ENCODE measurements at places on chromosomes 2 and 18.

DNA sequence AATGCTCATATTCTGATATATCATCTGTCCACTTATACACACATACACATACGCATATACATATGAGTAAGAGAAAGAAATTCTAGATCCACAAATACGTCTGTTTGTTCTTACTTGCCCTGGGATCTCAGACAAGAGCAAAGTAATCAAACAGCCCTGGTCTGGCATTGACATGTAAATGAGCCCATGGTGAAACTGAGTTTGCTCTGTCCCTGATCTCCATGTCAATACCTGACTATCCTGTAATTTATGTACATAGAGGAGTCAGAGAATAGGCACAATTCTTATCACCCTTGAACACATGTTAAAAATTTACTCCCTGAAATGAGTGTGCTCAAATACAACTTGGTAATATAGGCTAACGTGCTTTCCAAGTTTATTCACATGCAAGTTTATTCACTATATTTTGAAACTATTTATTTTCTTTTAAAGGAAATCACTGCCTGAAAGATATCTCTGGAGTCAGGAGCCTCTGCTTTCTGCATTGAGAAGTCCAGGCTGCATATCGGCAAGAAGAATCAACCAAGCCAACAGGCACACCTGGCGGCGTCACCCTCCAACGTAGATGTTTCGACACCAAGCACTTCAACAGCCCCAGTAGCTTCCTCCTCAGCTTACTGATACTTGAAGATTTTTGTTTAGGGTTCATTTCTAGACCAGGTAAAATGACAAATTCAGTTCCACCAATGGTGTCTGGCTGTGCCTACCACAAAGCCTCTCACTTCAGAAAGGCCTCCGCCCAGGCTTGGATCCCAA, 100.6 kb downstream of the CMPK2 start:
- DNase-seq = peak; percentile 22

DNA sequence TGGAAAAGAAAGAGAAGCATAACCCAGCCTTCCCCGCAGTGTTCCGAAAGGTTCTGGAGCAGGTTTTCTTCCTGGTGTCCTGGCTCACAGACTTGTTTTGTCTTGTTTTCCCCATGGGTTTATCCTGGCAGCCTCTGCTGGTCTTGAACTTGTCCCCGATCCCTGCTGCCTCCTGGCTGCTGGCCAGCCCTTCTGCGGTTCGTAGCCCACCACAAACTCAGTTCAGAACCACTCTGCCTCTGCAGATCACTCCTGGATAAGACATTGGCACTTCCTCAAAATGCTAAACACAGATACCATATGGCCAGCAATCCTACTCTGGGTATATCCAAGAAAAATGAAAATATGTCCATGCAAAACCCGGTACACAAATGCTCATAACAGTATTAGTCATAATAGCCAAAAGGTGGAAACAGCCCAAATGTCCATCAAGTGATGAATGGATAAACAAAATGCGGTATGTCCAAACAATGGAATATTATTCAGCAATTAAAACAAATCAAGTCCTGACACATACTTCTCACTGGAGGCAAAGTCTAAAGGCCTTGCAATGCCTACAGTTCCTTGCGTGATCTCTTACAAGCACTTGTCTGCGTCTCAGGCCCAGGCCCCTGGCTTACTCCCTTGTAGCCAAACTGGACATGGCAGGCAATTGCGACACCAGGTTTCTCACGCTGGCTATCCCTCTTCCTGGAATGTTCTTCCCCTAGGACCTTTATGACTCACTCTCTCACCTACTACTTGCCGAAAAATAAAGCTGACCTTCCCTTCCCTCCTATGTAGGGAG, 28.0 kb upstream of the ARHGEF4 start:
- no peak for DNase-seq

GRCh38 chr2:172098287-172098649, 4.4 kb downstream of the DLX2 start:
- DNase-seq = no peak

GRCh38 chr2:171348056-171348455, 85.7 kb downstream of the METTL8 start:
- DNase-seq = no peak

DNA sequence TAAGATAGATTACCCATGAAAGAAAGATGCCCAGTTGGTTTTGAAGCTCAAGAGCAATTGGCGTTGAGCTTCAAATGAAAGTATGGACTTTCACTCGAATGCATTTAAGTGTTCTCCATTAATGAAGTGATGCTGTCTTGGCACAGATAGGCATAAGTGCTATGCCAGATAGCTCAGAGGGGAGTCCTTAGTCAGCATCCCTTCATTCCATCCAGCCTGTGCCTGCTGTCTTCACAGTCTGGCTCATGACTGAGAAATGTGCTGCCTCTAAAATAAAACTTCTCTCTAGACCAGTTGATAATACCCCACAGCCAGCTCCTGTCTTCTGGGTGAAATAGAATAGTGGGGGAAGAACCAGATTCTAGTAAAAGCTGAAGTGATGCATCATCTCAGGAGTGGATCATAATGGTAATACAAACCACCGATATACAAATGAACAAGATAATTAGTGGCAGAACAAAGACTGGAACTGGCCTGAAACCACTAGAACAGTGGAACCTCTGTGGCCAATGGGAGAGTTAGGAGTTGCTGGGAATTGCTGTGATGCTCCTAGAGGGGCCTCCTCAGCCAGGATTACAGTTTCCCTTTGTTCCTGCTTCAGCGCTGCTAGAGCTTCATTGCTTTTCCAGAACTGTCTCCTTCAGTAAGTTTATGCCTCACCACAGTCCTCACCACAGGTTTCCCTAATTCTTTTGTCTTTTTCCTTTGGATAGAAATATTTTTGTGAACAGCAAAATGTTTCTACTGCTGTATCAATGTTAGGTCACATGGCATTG, 359.3 kb downstream of the KIAA1328 start:
- DNase-seq = no peak

GRCh38 chr2:128452024-128452411, 133.3 kb upstream of the HS6ST1 start:
- DNase-seq = no peak

GRCh38 chr2:191041418-191042161, 27.6 kb upstream of the STAT1 start:
- DNase-seq = no peak

GRCh38 chr18:14942275-14942674, 194.3 kb downstream of the ANKRD30B start:
- DNase-seq = no peak

DNA sequence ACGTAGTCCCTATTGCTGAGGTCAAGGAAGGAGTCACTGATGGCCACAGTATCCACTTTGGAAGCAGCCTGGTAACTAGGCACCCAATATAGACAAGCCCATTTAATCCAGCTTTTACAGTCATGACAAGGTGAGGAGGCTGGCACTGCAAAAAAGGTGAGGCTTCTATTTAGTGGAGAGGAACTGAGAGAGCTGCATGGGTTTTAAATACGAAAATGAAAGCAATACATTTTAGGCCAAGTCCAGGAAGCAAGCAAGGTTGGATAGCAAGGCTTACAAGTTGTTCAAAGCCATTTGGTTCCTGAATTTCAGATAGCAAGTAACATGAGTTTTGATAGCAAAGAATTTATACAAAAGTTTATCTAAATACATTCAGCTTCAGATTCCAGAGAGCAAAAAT, 80.4 kb downstream of the SGPP2 start:
- no peak for DNase-seq

DNA sequence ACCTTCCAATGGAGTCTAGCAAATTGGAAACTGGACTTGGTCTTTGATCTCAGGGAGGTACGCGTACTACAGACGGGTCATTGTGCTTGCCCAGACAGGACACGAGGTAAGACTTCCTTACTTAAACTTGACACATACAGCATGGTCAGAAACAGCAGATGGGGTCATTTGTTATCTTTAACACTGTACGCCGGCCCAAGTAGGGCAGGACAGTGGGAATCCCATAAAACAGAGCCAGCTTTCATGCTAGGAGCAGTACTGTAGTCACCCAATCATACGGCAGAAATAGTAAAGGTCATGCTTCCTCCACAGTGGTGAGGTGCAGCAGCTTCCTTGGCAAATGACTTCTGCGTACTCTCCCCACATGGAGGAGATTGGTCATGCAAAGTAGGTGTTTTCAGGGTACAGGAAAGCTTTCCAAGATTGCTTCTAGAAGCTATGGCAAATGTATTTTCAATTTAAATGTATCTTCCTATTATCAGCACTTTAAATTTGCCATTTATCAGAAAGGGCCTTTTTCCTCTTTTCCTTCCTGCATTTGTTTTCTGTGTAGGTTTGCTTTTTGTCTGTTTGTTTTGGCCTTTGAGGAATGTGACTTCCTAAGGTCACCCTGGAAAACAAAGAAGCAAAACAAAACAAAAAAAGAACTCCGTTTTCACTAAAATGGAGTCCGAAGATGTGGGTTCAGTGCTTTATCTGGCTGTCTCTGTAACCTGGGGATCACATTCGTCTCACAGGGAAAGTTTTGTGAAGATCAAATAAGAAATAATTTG, 74.0 kb upstream of the DSG1 start:
- DNase-seq = no peak

DNA sequence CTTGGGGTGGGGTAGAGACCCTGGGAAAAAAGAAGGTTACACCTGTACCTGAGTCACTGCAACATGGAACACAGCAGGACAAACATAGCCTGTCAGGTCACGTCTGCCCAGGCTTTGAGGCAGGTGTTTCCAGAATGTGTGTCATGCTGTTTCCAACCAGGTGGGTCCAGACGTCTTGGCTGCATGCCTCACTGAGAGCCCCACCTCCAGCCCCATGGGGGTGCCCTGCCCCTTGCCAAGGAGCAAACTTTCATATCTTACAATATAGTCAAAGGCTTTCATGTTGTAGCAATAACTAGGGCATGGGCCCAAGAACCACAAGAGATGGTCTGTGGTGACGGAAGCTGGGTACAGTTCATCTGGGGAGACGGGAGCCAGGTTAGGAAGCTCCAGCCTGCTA, 499.7 kb downstream of the BCL11A start:
- DNase-seq = no peak

- no peak for DNase-seq
Observed at GRCh38 chr2:207933396-207934065, 91.8 kb downstream of the PLEKHM3 start.

DNA sequence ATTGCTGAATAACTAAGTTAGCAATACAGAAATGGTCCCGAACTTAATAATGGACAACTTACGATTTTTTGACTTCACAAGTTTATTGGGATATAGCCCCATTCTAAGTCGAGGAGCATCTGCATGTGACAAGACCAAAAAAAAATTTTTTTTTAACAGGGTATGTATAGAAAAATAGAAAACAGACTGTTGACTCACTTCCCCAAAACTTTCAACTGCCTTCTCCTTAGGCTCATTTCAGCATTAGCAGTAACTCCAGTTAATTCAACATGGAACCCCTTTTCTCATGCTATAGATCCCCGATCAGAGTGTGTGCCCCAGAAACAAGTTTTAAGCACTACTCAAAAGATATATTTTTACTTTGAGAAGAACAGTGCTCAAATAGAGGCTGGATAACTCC, 5.4 kb downstream of the CD302 start:
- DNase-seq = no peak

DNA sequence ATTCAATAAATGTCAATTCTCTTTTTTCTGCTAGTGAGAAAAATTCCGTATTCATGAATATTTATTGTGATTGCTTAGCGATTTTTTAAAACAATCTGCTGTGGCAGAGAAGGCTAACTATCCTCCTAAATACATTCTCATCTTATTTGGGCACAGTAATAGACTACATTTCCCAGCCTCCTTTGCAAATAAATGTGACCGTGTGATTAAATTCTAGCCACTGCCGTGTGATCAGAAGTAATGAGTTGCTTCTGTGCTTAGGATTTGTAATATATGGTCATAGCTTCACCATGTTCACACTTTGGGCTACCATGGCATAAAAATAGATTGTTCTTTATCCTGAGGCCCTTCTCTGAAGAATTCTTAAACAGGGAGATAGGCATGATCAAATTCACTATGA, 179.6 kb downstream of the FAM124B start:
- DNase-seq = no peak
